ENCODE measurements at places on chromosomes 5 and 9. TPM values are rescaled to one million over a fixed set of nuclear protein-coding genes. Genes with fewer than 3 reads are reported as not detected.
A peak's percentile ranks its signal among the peaks of the same experiment; 100 is the strongest.

The TAF11L10 gene
- total RNA-seq: not detected

The CEL gene
- 0.37 TPM for total RNA-seq

GRCh38 chr9:137893670-137894069 lies 16.1 kb downstream of the CACNA1B start:
- no peak for DNase-seq

GRCh38 chr9:114921171-114921570 lies 9.2 kb downstream of the TNFSF8 start:
- no peak for DNase-seq

DNA sequence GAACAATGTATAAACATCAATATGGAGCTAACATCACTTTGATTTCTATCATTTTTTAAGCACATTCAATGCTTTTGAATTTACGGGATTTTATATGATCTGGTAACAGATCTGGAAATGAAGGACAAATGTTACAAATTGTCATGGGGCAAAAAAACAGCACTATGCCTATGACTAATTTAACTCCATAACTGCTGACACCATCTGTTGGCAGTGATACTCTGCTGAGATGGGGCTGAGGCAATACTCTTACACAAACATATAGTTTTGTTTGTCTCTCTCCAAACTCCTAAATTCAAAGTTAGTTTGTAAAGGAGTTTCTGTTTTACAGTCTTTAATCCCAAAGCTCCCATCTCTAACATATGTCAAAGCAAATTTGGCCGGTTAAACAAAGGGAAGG lies 132.5 kb upstream of the FER start:
- DNase-seq: no peak

DNA sequence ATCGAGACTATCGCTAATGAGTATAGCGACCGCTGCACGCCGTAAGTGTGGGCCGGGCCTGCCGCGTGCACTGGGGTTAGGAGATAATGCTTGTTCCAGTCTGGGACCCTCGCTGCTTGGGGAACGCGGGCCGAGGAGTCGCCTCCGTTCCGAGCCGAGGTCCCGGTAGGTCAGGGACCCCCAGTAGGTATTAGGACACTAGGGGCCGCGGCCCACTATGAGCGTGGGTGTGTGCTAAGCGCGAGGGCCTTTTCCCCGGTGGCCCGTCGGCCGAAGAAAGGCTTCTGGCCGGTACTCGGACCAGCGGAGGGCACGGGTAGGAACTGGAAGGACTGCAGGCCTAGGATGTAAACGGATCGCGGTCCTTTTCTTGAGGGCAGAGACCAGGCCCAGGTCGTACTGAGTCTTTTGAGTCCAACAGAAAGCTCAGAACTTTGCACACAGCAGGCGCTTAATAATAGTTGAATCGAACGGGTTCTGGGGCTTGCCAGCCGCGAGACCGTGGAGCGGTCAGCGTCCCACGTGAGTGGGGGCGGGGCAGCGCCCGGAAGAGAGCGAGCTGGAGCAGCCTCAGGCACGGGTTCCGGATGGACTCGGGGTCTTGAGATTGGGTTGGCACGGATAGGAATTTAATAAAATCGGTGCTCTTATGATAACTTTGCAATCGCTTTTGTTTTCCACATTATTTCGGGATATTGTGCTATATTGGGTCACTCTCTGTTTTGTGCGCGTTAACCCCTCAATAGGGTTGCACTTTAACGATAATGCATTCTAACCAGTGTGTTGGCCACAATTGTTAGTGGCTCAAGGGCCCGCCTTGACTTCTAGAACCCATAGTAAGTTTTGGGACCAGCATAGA lies 733 bp downstream of the HSPA4 start:
- peak; percentile 13 for DNase-seq

DNA sequence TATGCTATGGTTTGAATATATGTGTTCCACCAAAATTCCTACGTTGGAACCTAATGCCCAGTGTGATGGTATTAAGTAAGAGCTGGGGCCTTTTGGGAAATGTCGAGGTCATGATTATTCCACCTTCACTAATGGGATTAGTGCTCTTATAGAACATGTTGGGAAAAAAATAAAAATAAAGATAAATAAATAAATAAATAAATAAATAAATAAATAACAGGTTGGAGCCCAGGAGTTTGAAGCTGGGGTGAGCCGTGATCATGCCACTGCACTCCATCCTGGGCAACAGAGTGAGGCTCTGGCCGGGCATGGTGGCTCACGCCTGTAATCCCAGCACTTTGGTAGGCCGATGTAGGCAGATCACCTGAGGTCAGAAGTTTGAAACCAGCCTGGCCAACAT lies 22.5 kb downstream of the BASP1 start:
- no peak for DNase-seq

- no peak for DNase-seq
These were observed 88.1 kb downstream of the OTULIN start for GRCh38 chr5:14752497-14753071.

DNA sequence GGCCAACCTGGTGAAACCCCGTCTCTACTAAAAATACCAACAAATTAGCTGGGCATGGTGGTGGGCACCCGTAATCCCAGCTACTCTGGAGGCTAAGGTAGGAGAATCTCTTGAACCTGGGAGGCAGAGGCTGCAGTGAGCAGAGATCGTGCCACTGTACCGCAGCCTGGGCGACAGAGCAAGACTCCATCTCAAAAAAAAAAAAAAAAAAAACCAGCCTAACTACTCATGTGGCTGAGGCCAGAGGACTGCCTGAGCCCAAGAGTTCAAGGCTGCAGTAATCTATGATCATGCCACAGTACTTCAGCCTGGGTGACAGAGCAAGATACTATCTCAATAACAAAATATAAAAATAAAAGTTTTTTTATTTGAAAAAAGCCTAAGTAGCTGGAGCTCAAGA lies 3.2 kb downstream of the UBTD2 start:
- no peak for DNase-seq

DNA sequence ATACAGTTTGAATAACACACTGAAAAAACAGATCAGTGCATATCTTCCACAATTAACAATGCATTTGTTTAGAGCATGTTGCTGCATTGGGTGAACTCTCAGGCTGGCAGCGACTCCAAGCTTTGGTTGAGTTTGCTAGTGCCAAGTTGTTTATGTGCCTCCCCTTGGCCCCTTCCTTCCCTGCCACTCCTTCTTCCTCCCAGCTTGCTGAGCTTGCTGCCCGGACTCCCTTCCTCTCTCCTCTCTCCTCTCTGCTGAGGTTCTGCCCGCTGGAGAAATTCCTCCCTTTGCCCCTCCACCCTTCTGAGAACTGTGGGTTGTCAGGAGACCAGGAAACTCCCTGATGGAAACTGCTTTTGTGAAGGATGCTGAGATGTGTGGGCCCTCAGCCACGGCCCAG lies 247.3 kb downstream of the PDZD2 start:
- no peak for DNase-seq

DNA sequence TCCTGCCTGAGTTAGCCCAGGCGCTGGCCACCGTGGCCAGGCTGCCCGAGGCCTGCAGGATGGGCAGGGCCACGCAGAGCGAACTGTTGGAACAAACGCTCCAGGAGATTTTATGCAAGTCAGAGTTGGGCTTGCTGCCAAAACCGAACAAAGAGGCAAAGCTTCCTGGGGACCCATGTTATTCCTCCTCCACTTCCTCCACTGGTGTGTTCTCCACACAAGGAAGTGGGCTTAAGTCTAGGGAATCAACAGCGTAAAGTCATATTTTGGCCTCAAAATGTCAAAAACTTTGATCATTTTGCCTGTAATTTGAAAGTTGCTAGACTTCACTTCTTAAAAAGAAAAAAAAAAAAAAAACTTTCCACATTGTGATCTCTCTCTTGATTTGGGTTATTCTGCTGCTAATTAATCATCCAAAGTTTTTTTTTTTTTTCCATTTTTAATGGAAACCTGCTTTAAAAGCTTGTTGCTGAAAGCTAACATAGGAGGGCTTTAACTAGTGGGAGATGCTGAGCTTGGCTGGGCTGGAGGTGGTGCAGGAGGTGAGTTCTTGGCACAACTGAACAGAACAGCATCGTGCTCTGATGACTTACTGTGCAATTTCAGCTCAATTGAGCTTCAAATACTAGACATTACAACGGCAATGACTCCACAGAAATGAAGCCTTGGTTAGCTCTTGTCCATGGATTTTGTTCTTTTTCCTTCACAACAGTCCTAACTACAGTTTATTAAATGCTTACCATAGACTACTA lies 73.0 kb downstream of the PTPDC1 start:
- DNase-seq: no peak

DNA sequence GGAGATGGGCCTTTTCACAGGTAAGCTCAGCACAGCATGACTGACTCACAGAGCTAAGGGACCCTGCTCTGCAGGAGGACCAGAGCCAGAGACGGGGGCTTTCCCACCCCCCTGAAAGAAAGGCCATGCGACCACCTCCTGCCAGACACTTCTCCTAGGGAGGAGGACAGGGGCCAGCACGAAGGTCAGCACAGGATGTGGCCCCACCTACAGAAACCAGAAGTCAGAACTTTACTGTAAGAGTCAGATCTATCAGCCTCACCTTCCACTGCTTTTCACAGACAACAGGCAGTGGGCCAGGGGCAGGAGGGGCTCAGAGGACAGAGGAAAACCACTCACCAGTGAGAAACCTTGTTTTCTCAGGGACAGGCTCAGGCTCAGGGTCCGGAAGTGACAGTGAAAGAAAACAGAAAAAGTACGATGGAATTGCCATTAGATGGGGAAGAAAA lies 37.9 kb downstream of the CCNJL start:
- DNase-seq: no peak

GRCh38 chr5:66415208-66415607 lies 181.0 kb upstream of the MAST4 start:
- DNase-seq: no peak

- DNase-seq: no peak
These were observed 86.4 kb downstream of the ADRB2 start for GRCh38 chr5:148912714-148913398.

DNA sequence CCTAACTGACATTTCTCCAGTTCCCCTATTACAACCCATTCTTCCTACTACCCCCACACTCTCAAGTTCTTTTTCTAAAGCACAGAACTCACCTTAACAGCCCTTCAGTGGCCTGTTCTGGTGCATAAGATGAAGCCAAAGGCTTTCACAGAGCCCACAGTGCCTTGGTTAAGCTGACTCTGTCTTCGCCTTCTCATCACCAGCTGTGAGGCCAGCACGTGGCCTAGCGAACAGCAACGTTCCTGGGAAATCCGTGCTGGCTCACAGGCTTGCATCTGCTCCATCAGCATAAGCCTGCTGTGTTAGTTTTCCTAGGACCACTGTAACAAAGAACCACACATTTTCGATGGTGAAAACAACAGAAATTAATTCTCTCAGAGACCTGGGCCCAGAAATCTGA lies 67.9 kb upstream of the LPAR1 start:
- DNase-seq: no peak

All from CD4-positive, CD25-positive, alpha-beta regulatory T cell (primary cell).